ENCODE measurements at places on chromosomes 16 and 17.

DNA sequence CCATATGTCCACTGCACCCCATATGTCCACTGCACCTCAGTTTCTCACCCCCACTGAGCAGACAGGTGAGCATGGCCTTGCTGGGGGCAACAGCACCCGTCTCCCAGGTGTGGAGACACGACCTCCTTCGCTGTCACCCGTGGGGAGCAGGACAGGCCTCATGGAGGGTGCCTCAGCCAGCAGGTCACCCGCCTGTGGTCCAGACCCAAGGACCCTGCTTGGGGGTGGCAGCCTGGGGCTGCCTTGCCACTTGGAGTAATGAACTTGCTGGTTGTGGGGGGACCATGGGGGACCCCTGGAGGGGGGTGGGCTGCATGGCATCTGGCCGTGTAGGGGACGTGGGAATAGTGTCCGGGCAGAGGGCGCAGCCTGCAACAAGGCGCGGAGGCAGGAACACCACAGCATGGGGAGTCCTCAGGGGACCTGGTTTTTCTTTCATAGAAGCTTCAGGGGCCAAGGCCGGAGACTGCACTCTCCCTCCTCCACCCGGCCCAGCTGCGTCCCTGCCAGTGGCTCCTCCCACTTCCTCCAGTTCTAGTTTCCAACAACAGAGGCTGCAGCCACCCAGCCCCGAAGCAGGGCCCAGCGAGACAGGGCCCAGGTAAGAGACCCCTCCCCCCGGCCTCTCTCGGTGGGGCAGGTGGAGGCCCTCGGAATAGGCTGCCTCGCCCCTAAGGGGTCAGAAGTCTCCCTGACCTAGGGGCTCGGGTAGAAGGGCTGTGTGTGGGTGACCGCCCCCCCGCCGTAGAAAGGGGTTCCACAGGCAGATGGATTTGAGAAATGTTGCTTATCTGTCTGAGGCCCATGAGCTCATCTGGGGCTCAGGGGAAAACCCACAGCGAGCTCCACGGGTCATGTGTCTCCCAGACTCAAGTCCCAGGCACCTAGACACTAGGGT, at the start of gene NHLRC4:
Gene NHLRC4, plus strand, starts transcription at position 531 of the 898 bp plus-strand sequence. CDS start 1,043 bp downstream, outside the sequence.
- DNase-seq = peak; percentile 71

DNA sequence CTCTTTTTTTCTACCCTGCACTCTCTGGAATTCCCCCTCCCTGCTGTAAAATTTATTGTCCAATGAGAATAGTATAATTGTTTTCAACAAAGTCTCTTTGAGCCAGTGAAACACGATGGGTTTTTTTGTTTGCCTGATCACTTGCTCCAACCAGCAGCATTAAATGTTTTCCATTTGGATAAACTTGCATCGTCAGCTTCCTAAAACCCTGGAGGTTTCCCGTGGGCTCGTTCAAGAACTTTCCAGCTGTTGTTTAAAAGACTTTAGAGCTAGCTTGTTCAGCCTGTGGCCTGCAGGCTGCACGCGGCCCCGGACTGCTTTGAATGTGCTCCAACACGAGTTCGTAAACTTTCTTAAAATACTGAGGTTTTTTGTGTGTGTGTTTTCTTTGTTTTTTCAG, 14.9 kb downstream of the NAGPA start:
- DNase-seq = peak; percentile 52

DNA sequence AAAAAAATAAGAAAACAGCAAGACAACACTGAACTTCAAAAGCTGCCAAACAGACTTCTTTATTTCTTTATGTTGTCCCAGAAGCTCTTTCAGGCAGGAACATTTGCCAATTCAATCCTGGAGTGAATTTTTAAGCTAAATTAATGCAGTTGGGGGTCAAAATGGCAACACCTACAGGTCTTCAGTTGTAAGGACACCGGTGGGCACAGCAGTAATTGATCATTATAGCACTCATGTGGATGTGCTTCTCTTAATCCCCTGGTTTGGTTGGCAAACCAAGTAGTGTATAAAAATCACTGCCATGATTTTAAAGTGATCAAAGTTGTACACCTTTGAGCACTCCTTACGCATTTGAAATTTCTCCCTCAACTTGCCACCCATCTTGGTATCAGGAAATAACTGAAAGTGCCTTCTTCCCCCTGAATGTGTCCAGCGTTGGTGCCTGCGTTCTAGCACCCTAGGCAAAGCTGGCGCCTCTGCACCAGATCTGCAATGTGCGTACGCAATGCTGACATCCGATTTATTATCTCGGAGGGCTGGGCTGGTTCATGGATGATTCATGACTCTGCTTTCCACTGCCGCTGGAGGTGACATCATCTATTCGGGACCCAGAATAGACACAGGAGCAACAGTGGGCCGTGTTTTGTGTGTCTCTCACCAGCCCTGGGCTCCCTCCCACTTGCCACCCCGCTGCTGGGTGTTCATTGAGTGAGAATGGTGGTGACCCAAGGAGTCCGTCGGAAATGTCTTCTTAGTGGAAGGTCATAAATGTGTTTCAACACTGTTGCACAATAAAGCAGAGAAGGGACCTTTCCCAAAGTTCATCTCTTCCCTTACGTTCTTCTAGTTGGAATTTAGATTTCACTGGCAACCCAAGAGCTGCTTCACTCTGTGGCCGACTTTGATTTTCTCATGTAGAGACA, 203.4 kb downstream of the CCDC182 start:
- no peak for DNase-seq

DNA sequence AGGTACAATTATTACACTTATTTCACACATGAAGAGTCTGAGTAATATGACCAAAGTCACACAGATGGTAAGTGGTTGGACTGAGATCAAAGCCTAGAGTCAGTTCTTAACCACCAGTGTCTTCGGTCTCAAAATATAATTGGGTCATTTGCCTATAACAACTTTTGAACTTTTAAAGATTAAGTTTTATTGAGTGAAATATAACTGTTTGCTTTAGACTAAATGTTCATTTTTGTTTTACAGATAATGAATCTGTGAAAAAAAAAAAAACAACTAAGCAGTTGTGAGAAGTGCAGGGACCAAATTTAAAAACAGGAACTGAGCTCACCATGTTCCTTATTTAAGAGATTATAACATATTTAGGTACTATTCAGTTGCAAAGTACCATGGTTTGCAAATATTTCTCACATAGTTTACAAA, 150.1 kb downstream of the ITFG1 start:
- no peak for DNase-seq

GRCh38 chr17:45016823-45017222, 34.6 kb downstream of the DCAKD start:
- DNase-seq = no peak

DNA sequence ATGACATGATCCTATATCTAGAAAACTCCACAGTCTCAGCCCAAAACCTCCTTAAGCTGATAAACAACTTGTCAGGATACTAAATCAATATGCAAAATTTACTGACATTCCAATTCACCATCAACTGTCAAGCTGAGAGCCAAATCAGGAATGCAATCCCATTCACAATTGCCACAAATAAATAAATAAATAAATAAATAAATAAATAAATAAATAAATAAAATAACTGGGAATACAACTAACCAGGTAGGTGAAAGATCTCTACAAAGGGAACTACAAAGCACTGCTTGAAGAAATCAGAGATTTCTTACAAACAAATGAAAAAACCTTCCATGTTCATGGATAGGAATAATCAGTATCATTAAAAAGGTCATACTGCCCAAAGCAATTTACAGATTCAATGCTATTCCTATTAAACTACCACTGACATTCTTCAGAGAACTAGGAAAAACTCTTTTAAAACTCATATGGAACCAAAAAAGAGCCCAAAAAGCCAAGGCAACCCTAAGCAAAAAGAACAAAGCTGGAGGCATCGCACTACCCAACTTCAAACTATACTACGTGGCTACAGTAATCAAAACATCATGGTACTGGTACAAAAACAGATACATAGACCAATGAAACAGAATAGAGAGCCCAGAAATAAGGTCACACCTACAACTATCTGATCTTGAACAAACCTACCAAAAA, 37.7 kb downstream of the BRIP1 start:
- DNase-seq = no peak

- DNase-seq = peak; percentile 85
Measured at GRCh38 chr17:10844621-10845387, 6.9 kb upstream of the PIRT start.

- peak; percentile 50 for DNase-seq
Measured at GRCh38 chr16:81861915-81862314, 82.8 kb downstream of the PLCG2 start.

GRCh38 chr16:49824593-49824992, 31.3 kb downstream of the ZNF423 start:
- DNase-seq = no peak

GRCh38 chr16:17416461-17417311, 54.1 kb downstream of the XYLT1 start:
- DNase-seq = no peak

DNA sequence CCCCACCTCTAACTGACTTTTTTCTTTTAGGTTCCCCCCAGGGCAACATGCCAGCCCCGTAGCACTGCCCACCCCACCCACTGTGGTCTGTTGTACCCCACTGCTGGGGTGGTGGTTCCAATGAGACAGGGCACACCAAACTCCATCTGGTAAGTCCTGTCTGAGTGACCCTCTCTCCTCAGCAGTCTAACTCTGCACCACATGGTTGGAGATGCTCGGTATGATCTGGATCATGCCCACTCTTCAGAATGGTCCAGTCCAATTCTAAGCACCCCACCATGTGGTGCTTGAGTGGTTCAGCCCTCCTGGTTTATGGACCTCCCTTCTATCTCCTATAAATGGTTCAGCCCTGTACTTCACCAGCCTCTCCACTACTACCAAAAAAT, 5.9 kb downstream of the KDM6B start:
- no peak for DNase-seq

DNA sequence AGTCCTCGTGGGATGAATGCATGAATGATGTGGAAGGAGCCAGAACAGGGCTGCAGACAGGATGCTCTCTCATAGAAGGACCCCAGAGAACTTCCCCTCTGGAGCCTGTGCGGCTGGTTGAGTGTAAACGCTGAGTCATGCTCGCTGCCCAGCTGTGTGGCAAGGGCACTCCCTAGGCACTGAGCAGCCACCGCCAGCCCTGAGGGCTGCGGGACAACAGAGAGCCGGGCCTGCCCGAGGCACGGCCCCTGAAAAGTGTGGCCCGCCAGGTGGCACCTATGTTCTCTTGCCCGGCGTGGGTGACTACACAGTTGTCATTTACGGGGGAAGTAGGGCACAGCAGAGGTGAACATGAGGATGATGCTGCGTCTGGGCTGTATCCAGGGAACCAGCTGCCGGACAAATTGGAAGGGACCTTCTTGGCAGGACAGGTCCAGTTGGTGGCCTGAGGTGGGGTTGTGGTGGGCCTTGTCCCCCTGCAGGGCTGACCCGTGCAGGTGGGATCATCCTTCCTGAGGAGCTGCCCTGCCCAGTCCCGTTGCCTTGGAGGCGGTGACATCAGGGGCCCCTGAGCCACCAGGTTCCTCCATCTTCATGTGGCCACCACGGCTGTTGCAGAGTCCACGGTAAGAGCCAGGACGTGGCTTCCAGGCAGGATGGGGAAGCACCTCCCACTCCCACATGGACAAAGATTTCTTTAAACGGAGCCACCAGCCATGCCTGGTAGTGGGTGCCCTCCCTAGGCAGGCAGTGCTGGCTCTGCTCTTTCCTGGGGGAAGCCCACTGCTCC, 94.8 kb upstream of the CBX4 start:
- no peak for DNase-seq

- DNase-seq = no peak
Measured at GRCh38 chr16:1540556-1540855, 7.0 kb downstream of the TMEM204 start.

- peak; percentile 54 for DNase-seq
Measured at GRCh38 chr17:5499476-5500231, 13.3 kb downstream of the MIS12 start.

DNA sequence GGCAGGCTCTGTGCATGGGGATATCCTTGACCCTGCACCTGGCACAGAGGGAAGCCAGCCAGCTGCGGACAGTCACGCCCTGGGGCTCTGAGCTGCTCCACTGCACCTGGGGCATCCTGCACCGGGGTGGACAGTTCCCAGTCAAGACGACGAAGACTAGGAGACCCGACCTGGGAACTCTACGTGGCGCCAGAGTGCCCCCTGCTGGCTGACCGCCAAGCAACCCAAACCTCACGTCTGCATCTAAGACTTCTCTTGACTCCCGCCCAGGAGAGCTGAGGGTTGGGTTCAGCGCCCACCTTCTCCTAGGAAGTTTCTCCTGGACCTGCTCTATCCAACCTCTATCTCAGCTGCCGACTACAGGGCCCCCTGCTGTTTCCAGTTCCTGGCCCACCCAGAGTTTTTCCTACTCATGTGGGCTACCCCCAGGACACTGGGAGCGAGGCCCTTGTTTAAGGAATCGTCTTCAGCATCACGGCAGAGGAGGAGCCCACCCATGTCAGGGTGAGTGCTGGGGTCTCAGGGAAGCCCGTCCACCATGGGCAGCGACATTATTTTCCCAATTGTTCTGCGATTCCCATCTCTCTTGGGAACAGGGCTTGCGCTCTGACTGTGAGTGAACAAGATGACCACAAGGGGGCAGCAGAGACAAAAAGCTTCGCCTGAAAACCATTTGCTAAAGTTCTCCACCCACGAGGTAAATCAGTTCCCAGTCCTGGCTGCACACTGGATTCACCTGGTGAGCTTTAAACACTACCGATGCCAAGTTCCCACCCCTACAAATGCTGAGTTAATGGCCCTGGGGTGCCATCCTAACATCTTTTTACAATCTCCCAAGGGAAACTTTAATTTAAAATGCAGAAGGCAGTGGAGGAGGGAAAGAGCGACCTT, 29.3 kb downstream of the TLE7 start:
- peak; percentile 69 for DNase-seq

- no peak for DNase-seq
Measured at GRCh38 chr17:27817731-27818130, 17.4 kb upstream of the NOS2 start.

DNA sequence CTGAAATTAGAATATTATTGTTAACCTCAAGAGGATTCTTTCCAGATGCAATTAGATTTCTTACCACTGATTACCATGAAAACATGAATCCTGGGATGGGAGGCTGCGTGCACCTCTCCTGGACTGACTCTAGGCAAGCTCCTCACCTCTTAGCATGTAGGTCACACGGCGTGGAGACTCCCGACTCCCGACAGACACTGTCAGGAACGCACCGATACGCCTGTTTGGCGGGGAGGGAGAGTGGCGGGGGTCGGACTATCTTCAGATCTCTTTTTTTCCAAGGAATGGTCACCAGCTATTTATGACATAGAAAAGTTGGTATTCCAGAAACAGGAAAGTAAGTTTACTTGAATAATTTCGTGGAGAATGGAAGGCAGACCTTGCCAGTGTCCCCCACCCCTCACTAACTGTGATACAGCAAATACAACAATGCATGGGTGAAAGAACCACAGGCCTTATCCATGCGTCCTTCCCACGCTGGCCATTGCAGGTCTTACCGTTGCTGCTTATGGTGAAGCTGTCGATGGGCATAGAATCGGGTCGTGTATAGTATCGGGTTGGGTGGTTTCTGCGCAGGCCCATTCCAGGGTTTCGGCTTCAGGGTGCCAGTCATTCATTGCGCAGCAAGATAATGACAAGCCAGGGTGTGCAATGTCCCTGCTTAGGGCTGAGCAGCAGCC, 62.6 kb upstream of the ENDOV start:
- DNase-seq = no peak
